ENCODE measurements at places on chromosomes 5 and 9.

DNA sequence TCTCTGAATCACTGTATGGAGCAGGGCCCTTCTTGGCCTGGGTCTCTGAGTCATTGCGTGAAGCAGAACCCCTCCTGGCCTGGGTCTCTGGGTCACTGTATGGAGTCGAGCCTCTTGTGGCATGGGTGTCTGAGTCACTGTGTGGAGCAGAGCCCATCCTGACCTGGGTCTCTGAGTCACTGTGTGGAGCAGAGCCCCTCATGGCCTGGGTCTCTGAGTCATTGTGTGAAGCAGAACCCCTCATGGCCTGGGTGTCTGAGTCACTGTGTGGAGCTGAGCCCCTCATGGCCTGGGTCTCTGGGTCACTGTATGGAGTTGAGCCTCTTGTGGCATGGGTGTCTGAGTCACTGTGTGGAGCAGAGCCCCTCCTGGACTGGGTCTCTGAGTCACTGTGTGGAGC is 94.0 kb upstream of the RAPGEF1 start:
- no peak for DNase-seq

GRCh38 chr5:78738693-78739300 is 90.2 kb upstream of the LHFPL2 start:
- DNase-seq: no peak

DNA sequence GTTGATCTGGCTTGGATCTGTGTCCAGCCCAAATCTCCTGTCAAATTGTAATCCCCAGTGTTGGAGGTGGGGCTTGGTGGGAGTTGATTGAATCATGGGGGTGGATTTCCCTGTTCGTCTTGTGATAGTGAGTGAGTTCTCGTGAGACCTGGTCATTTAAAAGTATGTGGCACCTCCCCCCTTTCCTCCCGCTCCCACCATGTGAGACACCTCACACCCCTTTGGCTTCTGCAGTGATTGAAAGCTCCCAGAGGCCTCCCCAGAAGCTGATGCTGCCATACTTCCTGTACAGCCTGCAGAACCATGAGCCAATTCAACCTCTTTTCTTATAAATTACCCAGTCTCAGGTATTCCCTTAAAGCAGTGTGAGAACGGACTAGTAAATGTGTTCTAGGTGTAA is 117.3 kb upstream of the PTCH1 start:
- DNase-seq: no peak

DNA sequence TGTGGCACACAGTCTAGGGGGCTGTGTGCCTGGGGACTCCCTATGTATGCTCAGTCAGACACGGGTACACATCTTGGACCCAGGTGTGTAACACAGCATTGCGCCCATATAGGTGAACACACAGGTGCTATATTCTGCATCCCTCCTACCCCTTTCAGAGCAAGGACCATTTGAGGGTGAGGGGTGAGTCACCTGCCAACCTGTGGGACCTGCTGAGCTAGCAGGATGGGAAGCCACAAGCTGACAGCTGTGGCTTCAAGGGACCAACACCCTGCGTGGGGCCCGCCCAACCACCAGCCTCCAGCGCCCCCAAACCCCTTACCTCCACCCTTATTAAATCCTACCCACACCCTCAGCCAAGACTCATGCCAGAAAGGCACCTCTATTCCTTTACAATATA is 14.6 kb upstream of the AQP7 start:
- peak; percentile 30 for DNase-seq

- no peak for DNase-seq
Measured at GRCh38 chr9:19074229-19074628, 25.0 kb downstream of the RRAGA start.

DNA sequence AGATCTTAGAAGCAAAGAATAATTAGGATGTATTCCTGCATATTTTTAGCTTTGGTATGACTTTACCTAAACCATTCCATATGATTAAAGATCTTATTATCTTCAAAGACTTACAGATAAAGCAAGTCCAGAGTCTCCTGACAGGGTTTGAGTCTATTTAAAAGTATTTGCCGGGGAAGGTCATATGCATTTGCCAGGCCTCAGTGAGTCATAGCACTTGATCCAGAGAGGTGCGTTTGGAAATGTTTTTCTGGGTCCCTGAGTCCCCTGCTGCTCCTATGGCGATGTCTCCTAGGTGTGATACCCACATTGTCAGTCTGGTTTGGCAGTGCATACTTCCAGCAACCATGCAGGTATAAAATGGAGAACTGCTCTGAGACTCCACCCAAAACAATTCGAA is 217.0 kb downstream of the FBXL7 start:
- no peak for DNase-seq

GRCh38 chr5:34053571-34054399 is 10.8 kb upstream of the C1QTNF3 start:
- no peak for DNase-seq

DNA sequence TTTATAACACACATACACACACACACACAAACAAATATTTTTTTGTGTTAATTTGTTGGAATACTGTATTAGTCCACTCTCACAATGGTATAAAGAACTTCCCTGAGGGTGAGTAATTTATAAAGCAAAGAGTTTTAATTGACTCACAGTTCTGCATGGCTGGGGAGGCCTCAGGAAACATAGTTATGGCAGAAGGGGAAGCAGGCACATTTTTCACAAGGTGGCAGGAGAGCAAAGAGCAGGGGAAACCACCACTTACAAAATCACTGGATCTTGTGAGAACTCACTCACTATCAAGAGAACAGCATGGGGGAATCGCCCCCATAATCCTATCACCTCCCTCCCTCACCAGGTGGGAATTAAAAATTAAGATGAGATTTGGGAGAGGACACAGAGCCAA is 205.4 kb upstream of the PTPRD start:
- no peak for DNase-seq

DNA sequence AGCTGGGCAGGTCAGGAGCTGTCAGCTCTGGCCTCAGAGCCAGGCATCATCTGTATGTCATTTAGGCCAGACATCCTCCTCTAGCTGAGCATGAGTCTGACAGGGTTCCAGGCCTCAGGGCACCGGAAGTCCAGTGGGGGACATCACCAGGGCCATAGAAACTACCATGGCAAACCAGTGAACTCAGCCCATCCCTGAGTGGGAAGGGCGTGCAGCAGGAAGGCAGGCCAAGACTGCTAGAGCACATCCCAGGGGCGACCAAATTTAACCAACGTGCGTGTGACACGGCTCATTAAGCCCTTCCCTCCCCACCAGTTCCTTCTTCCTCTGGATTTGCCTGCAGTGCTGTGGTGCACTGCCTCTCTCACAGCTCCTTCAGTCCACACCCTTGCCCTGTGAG is 75.9 kb downstream of the COL27A1 start:
- no peak for DNase-seq

- no peak for DNase-seq
Measured at GRCh38 chr9:132546148-132547051, 36.0 kb upstream of the BARHL1 start.

GRCh38 chr5:156230887-156231286 is 96.1 kb upstream of the SGCD start:
- DNase-seq: no peak

GRCh38 chr5:12745537-12745936 is 841.3 kb upstream of the CTNND2 start:
- DNase-seq: no peak

- no peak for DNase-seq
Measured at GRCh38 chr9:93655621-93656425, 79.4 kb downstream of the PHF2 start.

- no peak for DNase-seq
Measured at GRCh38 chr5:58407042-58407719, 52.7 kb downstream of the PLK2 start.

GRCh38 chr5:124110942-124111341 is 599.0 kb downstream of the CSNK1G3 start:
- no peak for DNase-seq

- no peak for DNase-seq
Measured at GRCh38 chr5:12217039-12217438, 312.8 kb upstream of the CTNND2 start.

DNA sequence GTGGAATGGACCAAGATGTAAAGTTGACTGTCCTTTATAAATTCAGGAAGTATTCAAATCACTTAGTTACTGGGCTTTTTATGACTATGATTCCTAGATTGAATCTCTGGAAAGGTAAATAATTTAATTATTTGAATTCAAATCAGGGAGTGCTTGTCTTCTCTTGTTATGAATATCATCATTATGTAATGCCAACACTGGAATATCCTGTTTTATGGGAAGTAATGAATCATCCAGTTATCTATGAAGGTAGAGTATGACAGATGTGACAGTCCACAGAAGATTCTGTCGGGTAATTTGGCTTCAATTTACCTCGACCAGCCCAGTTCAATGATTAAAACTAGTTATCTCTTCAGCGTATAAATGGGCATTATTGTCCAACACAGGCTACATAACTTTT is 141.0 kb upstream of the NUDT12 start:
- DNase-seq: no peak

DNA sequence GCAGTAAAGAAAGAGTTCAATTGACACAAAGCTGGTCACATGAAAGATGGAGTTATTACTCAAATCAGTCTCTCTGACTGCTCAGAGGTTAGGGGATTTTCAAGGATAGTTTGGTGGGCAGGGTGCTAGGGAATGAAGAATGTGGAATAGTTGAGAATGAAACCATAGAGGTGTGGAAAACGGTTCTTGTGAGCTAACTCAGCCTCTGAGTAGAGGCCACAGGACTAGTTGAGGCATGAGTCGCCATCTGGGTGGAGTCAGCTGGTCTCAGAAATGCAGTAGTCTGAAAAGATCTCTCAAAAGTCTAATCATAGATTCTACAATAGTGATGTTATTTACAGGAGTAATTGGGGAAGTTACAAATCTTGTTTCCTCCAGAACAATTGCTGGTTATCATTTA is 178.9 kb upstream of the SPEF2 start:
- no peak for DNase-seq

GRCh38 chr5:136212252-136212721 is 19.3 kb upstream of the SMIM32 start:
- DNase-seq: peak; percentile 17

DNA sequence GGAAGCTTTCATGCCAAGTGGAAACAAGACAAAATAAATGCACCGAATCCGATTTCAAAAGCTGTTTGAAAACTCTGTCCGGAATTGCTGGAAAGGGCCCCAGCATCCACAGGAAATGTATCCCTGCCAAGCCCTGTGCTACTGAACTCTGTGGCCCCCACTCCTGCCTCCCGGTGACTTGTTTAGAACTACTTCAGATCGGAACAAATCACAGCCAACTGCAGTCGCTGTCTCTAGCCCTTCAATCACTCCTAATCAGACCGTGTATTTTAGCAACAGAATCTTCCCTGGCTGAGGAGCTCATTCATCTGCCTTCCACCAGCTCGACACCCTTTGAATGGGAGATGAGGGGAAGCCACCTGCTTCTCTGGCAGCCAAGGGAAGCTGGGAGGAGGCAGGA is 94.1 kb downstream of the KCNIP1 start:
- no peak for DNase-seq

DNA sequence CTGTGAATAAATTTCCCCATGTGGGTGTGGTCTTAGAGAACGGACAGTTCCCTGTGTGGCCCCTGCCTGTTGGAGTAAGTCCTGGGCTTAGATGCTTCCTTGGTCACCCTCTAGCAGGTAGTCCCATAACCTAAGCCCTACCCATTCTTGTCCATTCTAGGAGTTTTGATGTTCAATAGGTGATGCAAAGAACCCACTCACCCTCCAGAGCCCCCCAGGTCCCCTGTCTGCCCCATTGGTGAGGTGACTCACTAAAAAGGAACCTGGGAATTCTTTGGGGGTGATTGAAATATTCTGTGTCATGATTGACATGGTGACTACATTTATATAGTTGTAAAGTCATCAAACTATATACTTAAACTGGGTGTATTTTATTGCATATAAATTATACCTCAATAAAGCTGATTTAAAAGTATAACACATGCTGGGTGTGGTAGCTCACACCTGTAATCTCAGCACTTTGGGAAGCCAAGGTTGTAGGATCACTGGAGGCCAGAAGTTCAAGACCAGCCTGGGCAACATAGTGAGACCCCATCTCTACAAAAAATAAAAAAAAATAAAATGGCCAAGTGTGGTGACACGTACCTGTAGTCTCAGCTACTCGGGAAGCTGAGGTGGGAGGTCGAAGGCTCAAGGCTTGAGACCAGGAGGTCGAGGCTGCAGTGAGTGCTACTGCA is 20.8 kb upstream of the GTF3C5 start:
- DNase-seq: no peak

DNA sequence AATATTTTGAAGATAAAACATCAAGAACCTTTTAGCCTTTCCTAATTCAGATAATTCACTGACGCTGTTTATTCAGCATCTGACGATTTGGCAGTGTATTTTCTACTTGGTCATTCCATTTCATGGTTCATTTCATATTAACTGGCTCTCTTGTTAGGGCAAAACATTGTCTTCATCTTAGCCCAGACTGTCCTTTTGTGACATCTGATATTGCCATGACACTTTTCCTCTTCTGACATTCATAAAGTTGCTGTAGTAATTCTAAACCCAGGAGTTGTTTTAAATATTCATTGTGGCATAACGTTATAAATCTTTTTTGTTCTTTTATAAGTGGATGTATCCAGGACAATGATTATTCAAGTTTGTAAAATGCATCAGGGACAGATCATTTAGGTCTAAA is 1.8 kb downstream of the SCAMP1 start:
- no peak for DNase-seq

DNA sequence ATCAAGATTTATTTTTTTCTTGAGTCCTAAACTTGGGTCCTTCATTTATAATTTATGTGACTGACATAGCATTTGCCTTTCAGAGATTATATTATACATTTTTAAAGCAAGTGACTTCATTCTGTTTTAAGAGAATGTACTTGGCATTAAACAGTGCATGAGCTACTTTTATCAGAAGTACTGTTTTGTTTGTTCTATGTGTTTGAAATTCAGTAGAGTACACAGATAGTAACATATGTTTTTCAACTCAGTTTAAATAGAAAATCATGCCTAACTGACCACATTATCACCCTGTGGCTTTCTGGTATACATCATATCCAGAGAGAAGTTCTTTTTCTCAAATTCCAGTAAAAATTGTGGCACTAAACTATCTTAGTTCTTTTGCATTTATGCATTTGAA is 335.3 kb upstream of the CDH18 start:
- no peak for DNase-seq

DNA sequence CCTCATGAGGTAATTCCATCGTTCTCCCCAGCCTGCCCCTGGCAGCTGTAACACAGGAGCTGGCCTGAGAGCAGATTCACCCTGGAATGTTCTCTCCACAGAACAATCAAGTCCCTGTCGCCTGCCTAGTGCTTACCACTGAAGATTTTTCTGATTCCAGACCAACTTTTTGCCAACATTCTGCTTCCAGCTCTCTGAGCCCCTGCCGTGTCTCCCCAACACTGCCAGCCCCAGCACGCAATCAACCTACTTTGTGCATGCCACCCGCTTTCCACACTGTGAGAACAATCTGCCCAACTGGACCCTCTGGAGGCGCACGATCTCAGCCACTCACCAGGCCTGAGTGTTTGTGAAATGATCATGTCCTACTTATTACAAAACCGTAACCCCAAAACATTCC is 62.6 kb downstream of the PSMB7 start:
- no peak for DNase-seq
